Fibroblast of skin of right quadriceps (primary cell): ENCODE measurements at places on chromosomes 7 and 10.

DNA sequence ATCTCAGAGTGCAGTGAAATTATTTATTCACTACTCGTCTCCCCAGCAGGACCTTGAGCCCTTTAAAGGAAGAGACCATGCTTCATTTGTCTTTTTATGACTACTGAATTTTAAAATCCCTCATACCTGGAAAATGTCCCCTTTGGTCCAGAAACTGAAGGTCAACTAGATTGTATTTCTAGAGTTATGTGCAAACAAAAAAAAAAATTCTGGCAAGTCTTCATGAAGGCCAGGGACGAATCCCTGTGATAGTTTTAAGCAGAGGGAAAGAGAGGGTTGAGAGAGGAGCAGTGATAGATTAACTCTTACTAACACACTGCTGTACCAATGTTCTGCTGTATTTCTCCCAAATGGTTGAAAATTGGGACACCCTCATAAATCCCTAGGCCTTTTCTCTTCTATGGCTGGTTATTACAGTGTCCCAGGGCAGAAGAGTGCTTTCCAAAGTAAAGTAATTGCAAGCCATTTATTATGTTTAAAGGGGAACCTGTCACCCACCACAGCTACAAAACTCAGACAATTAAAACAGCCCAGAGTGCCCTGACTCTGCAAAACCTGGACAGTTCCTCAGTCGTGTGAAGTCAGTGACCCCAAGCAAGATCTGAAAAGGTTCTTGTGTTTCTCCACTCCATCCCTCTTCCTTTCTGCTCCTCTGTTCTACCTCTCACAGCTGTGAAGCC lies 182.8 kb upstream of the AOAH start:
- no peak for DNase-seq

- no peak for DNase-seq
These were observed 37.6 kb upstream of the KCNIP2 start for GRCh38 chr10:101881036-101881774.

GRCh38 chr10:69588358-69588757 lies 15.1 kb upstream of the NEUROG3 start:
- no peak for DNase-seq

- no peak for DNase-seq
These were observed 249.8 kb upstream of the KAT6B start for GRCh38 chr10:74576586-74576985.

DNA sequence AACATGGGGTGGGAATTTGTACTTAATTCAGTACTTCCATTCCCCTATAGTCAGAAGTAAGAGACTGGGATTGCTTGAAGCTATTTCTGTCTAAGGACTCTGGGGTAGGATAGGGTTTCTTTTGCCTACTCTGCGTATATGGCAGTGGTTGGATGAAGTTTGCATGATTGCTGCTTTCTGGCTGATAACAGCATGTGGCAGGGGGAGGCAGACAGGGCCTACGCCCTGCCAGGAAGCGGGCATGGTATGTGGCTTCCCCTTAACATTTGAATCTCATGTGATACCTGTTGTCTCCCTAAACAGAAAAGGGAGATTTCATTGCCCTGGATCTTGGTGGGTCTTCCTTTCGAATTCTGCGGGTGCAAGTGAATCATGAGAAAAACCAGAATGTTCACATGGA lies 57.1 kb downstream of the TACR2 start:
- DNase-seq, result no peak

DNA sequence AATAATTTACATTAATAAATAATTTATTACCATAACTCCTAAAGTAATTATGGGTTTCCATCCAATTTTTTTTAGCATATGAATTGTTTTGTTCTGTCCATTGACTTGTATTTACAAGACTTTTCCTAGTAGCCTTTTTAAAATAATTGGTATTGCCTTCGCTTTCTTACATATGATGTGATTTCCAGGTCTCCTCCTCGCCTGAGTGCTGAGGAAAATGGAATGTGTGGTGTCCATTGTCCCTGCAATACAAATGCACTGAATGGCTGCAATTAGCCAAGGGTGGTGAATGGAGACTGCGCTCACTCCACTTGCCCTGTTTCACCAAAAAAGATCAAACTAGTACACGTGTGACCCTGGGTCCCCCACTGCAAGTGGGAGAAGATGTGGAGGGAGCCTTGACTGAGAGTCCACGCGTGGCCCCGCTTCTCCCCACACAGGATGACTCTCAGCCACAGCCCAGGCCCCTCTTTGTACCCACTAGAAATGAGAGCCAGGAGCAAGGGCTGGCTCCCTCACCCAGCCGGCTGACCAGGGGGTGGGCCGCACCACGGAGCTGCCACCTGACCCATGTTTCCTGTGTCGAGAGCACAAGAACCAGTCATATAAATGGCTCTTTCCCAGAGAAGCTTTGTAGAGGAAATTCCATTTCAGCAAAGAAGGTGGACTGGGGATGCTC lies 52.6 kb downstream of the FAM53B start:
- DNase-seq, result no peak

GRCh38 chr7:157032128-157032527 lies 21.7 kb upstream of the MNX1 start:
- no peak for DNase-seq

DNA sequence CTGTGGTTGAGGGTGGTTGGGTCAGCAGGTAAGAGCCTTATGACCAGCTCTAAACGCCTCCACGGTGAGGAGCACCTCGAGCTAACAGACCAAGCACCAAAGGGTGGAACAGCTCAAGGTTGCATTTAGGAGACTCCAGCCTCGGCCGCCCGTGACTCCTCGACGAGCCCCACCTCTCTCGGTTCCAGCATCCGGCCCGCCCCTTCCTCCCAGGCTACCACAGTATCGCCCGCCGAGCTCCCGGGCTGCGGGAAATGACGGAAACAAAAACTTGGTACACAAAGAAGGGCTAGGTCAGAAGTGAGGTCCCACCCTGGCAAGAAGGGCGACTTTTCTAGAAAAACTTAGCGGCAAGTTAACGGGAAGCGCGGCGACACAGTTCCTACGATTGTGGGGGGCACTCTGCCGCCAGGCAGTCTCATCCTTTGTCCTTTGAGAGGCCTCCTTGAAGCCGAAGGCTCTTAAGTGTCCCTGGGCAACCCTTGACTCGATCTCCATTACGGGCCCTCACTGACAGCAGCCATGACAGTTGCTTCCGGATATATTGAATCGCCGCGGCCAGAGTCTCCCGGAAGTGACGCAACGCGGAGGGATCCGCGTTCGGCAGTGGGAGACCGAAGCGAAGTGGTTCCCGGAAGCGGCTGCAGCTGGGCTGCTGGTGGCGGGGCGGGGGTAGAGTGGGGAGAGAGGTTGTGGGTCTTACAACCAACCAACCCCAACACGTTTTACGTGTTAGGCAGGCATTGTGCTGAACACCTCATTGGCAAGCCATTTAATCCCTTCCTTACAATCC lies 40.2 kb upstream of the ZNF518A start:
- DNase-seq, result peak; percentile 98

GRCh38 chr10:12650122-12650521 lies 300.8 kb downstream of the CAMK1D start:
- DNase-seq, result no peak

- peak; percentile 53 for DNase-seq
These were observed 13.4 kb downstream of the BRI3 start for GRCh38 chr7:98294798-98295382.

GRCh38 chr7:31082447-31082846 lies 30.3 kb downstream of the ADCYAP1R1 start:
- DNase-seq, result no peak

- no peak for DNase-seq
These were observed 237.7 kb upstream of the TMEM72 start for GRCh38 chr10:44673245-44673983.

GRCh38 chr10:5860066-5860465 lies 29.6 kb downstream of the ANKRD16 start:
- no peak for DNase-seq

DNA sequence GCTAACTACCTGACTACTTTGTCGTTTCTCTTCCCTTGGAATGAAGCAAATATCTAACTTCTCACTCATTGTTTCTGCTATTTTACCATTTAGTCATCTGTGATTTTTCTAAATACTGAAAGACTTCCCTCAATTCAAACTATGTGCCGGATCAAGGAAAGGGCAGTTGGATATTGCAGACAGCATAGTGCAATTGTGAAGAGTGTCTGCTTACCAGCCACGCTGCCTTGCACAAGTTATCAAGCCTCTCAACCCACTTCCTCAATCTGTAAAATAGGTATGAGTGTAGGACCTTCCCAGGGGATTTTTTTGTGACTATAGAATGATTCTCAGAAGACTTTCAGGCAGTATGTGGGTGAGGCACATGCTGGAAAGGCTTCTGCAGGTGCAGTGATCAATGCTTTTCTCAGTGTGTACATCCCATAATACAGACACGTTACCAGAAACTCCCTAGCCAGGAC lies 54.3 kb downstream of the EGFR start:
- peak; percentile 64 for DNase-seq

DNA sequence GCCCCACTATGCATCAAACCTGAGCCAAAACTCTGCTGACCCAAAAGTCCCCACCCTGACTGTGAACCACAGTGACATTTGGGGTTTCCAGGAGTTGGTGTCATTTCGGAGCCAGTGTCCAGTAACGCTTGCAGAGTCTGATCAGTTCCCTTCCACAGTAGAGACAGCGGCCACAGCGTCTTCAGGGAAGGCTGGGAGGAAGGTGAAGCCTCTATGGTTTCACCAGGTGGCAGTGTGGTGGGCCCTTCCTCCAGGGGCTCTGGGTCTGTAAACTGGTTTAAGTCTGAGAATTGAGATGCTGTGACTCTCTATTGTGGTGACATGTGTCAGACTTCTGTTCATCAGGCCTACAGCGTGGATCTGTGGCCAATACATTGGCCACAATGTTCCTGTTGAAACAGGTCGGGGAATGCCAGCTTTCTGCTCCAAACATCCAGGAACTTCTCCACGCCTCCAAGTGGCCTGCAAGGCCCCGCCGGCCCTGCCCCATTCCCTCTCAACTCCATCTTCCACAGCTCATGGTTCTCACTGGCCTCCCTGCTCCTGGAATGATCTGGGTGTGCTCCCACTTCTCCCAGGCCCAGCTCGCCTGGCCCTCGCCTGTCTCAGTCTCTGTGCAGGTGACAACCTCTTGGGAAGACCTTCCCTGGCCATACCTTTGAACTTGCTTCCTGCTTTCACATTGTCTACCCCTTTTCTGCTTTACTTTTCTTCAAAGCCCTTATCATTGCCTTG lies 124.5 kb upstream of the FAM20C start:
- no peak for DNase-seq

DNA sequence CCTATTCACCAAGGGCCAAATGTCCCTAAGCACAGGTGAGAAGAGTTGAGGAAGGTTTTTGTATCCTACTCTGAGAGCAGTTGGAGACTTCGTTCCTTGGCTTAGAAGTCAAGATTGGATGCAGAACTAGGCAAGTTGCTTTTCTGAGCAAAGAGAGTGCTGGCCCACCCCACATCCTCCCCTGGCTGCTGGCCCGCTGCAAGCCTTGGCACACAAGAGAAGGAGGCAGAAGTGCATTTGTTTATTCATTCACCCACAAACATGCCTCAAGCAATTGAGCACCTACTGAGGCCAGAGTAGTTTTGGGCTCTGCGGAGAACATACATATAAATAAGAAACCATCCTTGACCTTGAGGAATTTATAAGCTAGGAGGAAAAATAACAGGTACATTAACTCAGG lies 318.9 kb downstream of the KCNMA1 start:
- no peak for DNase-seq

GRCh38 chr10:131681656-131682055 lies 219.2 kb upstream of the PPP2R2D start:
- no peak for DNase-seq

- DNase-seq, result no peak
These were observed 21.4 kb upstream of the KIF20B start for GRCh38 chr10:89679986-89680385.

- no peak for DNase-seq
These were observed 19.2 kb upstream of the SEC61G start for GRCh38 chr7:54778166-54778565.

- DNase-seq, result no peak
These were observed 1391.1 kb upstream of the LRRTM3 start for GRCh38 chr10:65534771-65535170.

- DNase-seq, result no peak
These were observed 95.4 kb downstream of the ELMO1 start for GRCh38 chr7:37352974-37353948.

DNA sequence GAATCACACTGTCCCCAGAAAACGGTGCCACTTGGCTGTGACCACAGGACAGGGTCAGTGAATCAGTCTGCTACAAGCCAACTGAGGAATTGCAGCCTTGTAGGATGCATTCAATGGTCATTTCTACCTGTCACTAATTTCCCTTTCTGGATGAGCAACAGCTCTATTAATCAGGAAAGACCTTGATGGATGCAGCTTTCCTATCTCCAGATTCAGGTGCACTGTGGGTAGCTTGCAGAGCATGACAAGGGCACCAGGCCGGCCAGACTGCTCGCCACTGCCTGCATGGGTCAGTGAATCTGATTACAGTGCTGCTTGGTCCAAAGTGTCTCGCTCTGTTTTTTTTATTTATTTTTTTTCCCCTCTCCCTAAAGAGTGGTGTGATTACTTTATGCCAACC lies 506.8 kb upstream of the AUTS2 start:
- no peak for DNase-seq

GRCh38 chr7:132518102-132518838 lies 58.0 kb downstream of the PLXNA4 start:
- no peak for DNase-seq

DNA sequence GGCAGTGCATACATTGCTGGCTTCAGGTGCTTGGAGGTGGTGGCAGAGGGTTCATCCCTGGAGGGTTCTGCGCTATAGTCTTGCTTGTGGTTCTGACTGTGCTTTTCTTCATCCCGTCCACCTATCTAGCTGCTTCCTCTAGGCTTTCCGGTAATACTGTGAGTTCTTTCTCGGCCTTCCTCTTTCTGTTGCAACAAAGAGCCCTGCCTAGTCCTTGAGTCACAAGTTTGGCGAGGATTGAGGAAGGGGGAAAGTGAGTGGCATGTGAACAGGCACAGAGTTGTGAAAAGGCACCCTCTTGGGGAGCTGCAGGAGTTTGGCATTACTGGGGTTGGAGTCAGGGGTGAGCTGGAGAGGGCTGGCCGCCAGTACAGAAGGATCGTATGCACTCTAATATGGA lies 123.0 kb downstream of the SH2D4B start:
- no peak for DNase-seq

- no peak for DNase-seq
These were observed 229.2 kb downstream of the CELF2 start for GRCh38 chr10:11246752-11247467.

- no peak for DNase-seq
These were observed 72.4 kb downstream of the PON1 start for GRCh38 chr7:95251966-95252365.
